ENCODE measurements at places on chromosomes 11 and 22.
A peak's percentile ranks its signal among the peaks of the same experiment; 100 is the strongest.

DNA sequence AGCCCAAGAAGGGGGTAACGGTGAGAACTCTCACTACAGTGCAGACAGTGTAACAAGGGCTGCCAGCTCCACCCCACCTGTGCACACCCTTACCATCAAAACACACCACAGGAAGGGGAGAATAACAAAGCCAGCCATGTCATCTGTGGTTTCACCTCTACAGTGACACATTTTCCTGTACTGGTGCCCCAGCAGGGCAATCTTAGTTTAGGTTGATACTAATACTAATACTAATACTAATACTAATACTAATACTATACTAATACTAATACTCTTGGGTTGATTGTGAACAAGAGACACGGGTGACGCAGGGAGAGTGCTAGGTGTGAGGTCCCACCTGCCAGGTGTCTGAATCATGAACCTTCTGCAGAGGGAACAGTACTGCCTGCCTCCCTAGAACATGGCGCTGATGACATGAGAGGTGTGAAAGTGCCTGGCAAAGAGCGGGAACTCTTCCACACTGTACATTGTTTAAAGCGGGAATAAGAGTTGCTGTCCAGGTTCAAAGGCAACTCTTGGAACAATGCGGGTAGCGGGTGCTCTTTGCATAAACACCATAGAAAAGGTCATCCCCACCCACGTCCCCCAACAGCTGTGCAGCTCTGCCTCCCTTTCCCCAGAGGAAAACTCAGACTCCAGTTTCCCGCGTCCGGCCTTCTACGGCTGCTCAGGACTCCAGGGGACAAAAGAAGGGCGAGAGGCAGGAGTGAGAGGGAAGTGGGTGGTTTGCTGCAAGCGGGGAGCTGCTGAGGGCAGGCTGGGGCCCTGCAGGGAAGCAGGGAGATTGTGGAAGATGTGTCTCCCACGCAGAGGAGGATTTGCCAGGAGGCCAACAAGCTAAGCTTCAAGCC lies 25.0 kb upstream of the TMPRSS4 start:
- DNase-seq = no peak

GRCh38 chr11:61129639-61130523 lies 27.6 kb downstream of the CD5 start:
- peak; percentile 93 for DNase-seq

GRCh38 chr11:15911377-15912044 lies 444.8 kb downstream of the SOX6 start:
- peak; percentile 28 for DNase-seq

DNA sequence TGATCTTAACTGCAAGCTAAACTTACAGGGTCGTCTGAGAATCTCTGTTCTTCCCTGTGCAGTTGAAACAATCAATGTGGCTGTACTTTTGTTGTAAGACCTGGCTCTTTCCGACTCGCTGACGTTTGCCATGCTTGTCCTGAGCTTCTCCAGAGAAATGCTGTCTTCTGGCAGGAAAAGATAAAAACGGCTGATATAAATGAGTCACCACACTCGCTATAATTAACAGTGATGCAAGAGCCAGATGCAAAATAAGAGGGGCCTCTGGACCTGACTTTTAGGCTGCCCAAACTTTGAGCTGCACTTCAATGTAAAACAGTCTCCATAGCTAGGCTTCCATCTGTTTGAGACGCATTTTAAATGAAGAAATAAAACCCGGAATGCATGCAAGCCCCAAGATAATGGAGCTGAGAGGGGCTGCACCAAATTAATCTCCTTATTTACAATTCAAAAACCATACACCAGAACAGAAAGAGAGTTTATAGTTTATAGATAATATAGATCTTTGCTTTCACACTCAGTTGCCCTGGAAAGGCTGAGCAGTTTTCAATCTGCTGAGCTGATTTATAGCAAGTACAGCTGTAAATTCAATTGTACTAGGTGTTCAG lies 48.5 kb downstream of the WT1 start:
- peak; percentile 42 for DNase-seq

- no peak for DNase-seq
Observed at GRCh38 chr11:2273771-2274170, 3.4 kb upstream of the ASCL2 start.

DNA sequence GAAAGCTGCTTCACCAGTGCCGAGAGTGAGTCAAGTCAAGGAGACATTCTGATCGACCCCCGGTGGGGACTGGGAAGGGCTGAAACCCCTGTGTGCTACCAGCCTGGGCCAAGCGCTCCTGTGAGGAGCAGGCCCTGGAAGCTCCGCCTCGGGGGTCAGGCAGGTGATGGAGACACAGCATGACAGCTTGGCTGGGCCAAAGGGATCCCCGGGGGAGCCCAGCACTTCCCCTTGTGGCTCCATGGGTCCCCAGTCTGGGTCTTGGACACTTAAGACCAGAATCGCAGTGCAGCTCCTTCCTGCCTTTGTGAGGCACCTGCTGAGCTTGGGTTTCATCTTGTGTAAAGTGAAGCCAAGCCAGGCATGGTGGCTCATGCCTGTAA lies 89.2 kb downstream of the MORC2 start:
- DNase-seq = no peak

GRCh38 chr11:127506126-127506525 lies 505.6 kb upstream of the KIRREL3 start:
- no peak for DNase-seq

GRCh38 chr11:737366-737765 lies 9.9 kb upstream of the TALDO1 start:
- no peak for DNase-seq

DNA sequence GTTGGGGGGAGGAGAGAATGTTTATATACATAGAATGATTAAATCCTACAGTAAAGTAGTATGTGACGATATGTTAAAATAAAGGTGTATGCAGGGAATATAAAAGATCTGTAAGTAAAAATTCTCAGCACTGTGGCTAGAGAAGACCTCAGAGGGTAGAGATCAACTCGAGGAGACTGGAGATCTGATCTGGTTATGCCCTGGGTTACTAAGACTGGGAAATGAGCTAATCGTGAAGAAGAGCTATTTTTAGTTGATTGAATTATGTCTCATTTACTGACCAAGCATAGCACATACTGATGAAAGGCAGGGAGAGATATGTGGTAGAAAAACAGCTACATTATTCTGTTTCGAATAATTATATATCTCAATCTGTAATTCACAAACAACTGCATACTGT lies 42.8 kb upstream of the ALKBH3 start:
- DNase-seq = no peak

DNA sequence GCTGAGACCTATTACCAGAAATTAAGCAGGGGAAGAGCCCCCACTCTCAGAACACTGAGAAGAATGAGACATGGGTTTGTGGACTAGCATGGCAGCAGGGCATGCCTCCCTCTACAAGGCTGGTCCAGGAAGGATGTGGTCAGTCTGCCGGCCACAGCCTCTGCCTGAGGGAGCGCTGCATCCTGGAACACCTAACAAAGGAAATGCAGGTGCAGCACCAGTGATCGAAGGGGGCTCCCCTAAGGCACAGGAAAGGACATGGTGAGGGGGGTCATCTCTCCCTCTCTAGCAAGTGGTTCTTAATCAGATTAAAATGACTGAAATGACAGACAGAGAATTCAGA lies 40.6 kb upstream of the ARL14EP start:
- DNase-seq = no peak

DNA sequence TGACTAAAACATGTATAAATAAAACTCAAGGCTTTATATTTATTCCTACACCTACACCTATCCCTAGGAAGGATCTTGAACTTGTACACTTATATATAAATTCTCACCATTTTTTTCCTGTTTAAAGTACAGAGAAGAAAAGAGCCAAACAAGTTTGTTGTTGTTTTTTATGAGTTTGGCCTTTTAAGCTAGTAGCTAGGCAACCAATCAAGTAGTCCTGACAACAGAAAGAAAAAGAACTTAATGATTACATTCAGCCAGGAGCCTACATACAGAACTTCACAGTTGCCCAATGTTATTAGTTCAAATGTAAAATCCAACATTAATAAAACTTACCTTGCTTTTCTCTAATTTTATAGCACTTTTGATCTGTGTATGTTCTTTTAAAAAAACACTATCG lies 316.2 kb downstream of the SOX6 start:
- no peak for DNase-seq

- DNase-seq = peak; percentile 53
Observed at GRCh38 chr11:3849297-3849874, 6.1 kb upstream of the STIM1 start.

DNA sequence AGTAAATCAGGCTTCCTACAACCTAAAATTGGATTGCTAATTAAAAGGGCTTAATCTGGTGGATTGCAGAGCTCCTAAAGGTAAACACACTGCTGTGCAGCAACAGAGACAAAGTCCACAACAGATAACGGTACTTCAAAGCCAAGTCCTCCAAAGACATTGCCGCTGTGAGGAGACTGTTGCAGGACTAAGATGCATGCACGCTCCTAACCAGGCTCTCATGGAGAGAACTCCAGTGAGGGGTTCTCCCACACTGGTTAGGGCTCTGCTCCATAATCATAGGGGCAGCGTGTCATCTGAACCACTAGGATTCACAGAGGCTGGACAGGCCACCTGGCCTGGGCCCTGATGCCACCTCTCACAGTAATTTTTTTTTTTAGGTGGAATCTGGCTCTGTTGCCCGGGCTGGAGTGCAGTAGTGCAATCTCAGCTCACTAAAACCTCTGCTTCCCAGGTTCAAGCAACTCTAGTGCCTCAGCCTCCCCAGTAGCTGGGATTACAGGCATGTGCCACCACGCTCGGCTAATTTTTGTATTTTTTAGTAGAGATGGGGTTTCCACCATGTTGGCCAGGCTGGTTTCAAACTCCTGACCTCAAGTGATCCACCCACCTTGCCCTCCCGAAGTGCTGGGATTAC lies 56.9 kb upstream of the ARFGAP3 start:
- DNase-seq = no peak

DNA sequence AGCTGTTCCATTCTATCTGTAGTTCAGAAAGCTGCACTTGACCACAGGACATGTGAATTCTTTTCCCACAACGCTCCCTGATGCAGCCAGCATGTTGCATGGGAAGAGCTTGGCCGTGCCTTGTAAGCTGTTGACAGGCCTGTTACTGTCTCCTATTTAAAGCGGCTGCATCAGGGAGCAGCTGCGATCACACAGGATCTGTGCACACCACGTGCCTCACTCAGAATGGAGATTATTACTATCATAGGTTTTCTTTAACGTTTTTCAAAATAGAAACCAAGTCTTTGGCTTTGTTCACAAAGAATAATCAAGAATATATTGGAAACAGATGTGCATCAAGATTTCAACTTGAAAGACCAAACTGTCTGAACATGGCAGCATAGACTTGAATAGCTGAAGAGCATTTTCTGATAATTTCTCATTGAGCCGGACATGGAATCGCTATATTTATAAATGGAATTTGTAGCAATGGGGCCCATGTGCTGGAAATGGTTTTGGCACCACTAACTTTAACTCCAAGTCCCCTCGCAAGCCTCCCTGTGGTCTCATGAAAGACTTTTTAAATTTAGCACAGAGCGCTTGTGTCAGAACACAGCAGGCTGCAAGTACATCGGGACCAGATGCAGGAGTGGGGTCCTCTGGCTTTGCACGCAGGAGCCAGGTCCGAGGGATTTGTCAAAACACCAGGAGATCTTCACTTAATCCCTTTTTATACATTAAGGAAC lies 40.8 kb upstream of the MYO18B start:
- DNase-seq = no peak
